LHCN-M2 (cell line): ENCODE measurements at places on chromosomes 13 and 19. TPM values are rescaled to one million over a fixed set of nuclear protein-coding genes. Genes with fewer than 3 reads are reported as not detected.

GRCh38 chr19:575527-576506 is 3.4 kb downstream of the BSG start:
- peak; percentile 57 for DNase-seq

- DNase-seq, result no peak
Observed at GRCh38 chr13:29498426-29499040, 97.0 kb downstream of the SLC7A1 start.

PSG7 gene
- total RNA-seq, result not detected in 2 replicates

DNA sequence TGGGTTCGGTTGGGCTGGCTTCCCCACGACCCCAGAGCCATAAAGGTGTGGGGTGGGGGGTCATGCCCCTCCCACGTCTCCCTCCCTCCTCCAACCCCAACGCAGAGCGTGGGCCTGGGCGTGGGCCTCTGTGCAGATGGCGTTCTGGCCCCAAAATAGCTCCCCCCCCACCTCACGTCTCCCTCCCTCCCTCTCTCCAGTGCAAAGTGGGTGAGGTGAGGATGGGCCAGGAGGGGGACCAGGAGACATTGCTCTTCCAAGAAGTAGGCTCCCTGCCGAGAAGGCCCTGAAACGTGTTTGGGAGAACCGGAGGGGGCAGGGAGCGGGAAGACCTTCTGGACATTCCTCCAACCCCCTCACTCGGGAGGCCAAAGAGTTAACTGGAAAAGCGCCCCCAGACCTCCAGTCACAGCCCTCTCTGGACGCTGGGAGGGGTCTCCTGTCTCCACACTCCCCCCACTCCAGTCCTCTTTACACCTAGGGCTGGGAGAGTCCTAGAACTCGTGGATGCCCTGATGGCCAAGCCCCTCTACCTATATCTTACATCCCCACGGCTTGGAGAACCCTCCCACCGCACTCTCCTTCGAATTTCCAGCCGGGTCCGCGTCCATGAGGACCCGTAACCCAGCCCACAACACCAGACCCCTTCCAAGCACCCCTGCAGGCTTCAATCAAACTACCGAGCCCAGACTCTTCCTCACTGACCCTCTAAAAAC is 855 bp downstream of the UNC13A start:
- DNase-seq, result no peak

ZNF132 gene
- 5.3 and 5.7 TPM in 2 replicates for total RNA-seq

SULT2A1 gene
- total RNA-seq, result not detected in 2 replicates

GRCh38 chr19:17405250-17406045 is at the start of gene BST2:
TSS of gene BST2 (minus strand) at chr19:17405630. CDS start at chr19:17405575, 55 bp downstream.
- no peak for DNase-seq

GRCh38 chr19:10604460-10604980 is 17.4 kb upstream of the AP1M2 start:
- no peak for DNase-seq

DNA sequence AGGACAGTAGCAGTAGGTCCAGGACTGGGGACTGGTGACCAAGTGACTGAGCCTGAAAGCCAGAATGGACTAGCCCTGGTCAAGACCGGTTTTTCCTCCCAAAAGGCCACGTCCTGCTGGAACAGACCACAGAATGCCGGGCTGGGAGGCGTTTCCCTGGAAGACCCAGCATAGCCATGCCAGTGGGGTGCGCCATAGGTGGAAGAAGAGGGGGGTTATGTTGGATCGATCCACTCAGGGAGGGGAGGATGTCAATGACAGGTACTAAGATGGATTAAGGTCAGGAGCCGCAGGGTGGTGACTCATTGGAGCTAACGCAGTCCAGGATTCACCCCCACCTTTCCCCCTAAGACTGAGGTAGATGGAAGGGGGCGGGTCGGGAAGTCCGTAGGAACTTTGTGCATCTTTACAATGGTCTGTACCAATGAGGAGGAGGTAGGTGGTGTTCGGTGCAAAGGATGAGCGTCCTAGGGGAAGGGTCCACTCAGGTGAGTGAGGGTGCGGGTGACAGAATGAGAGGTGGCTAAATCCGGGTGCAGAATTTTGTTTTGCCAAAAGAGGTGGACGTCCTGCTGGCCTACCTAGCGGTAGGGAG is 21.0 kb downstream of the VASP start:
- peak; percentile 17 for DNase-seq

DNA sequence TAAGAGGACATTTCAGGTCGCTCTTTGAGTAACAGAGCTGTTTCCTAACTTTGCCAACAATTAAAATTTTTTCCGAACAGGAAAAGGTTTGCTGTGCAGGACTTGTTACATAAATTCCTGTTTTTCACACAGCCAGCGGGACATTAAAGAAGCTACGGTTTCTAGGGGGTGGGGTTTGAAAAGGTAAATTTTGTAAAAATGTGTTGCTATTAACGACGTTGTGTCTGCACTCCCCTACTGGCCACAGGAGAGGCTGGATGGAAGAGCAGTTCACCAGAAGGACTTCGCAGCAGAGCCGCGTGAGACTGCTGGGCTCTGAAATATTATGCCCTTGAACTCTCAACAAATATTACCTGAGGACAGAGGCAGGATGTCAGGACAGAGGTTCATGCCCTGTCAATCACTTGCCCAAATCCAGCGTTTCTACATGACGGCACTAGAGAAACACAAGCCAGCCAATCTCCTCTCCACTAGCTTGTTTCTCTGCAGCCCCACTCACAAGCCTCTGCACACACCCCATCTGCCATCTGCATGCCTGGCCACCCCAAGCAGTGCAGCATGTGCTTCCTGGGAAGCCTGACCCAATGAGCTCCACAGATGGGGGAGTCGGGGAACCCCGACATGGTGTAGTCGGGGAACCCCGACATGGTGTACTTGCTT is 102.0 kb downstream of the FOXO1 start:
- no peak for DNase-seq

DNA sequence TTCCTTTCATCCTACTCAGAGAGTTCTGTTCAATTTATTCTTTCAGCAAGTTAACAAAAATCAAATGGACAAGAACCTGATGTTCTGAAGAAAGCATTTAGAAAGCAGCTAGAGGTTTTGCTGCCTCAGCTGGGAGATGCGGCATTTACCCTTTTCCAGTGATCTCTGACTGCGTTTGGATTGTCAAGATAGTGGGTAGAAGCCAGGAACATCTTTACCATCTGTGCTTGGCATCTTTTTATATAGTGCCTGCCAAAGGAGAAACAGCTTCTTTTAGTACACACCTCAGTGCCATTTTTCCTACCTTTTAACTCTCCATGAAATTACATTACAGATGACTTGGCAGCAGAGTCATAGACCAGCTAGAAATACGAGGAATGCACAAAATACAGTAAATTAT is 680.8 kb downstream of the SLITRK1 start:
- DNase-seq, result no peak

DNA sequence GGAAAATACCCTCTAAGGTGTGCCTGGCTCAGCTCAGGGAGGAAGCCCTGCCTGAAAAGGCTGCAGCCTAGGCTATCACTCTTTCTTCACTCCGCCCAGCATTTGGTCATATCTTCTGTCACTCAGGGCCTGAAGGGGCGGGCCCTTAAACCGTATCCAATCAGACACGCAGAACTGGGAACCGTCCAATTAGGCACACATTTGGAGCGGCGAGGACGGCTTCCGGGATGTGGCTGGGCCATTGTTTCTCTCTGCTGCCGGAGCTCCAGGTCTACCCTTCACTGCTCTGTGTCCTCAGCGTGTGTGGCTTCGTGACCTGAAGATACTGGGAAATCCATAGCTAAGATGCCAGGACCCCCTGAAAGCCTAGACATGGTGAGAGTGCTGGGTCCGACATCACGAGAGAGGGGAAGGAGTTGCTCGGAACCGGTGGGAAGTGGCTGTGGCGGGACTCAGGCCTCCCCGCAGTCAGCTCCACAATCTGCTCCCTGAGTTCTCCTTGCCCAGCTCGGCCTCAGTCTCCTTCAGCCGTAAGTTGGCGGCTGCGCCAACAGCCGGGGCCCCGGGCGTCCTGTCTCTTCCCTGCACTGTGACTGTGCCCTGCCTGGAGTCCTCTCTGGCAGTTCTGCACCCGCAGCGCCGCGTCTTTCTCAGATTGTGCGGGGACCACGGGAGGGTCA is at the start of gene ZNF493:
ZNF493 (plus strand) TSS at position 241 of the 680 bp plus-strand sequence; CDS start at position 346, 105 bp downstream.
- peak; percentile 95 for DNase-seq

GRCh38 chr13:21348488-21349120 is 110.5 kb downstream of the ZDHHC20 start:
- DNase-seq, result peak; percentile 41

TRIP10 gene
- 45.6 and 49.1 TPM in 2 replicates for total RNA-seq

GRCh38 chr13:100835695-100836094 is 161.1 kb upstream of the TMTC4 start:
- no peak for DNase-seq

GRCh38 chr13:112069061-112069844 is 2.3 kb downstream of the SOX1 start:
- DNase-seq, result no peak

DNA sequence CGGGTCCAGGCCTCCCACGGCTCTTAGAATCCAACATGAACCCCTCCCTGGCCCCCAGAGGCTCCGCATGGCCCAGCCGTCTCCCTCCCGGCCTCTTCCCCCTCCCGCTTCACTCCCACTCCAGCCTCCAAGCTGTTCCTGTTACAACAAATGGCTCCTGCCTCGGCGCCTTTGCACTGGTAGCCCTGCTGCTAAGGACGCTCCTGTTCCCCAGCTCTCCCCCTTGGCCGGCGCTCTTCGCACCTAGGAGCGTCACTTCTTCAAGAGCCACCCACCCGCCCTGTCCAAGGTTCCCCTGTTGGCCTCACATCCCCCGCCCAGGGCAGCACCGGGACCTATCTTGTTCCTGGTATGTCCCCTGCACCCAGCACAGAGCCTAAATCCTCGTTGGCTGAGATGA is 9.4 kb downstream of the CCDC124 start:
- no peak for DNase-seq

- peak; percentile 97 for DNase-seq
Observed at GRCh38 chr19:4870025-4870700, 2.7 kb upstream of the PLIN3 start.

MBD3L5 gene
- not detected in 2 replicates for total RNA-seq

DNA sequence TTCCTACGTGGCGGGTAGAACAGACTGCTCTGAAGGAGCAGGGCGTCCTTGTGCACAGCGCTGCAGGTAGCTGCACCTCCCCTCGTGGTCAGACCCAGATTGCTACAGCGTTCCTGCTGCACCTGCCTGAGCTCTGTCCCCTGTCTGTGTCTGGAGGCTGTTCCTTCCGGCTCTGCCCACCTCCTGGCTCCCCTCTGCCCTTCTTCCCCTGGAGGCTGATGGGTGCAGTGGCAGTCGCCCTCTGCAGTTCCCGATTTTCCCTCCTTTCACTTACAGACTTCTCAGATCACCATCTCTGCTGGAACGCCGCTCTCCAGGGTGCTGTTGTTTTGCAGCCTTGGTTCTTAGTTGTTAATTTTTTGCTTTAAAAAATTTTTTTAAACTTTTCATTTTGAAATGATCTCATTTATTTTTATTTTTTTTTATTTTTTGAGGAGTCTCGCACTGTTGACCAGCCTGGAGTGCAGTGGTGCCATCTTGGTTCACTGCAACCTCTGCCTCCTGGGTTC is 53.6 kb downstream of the SMARCA4 start:
- DNase-seq, result no peak

DNA sequence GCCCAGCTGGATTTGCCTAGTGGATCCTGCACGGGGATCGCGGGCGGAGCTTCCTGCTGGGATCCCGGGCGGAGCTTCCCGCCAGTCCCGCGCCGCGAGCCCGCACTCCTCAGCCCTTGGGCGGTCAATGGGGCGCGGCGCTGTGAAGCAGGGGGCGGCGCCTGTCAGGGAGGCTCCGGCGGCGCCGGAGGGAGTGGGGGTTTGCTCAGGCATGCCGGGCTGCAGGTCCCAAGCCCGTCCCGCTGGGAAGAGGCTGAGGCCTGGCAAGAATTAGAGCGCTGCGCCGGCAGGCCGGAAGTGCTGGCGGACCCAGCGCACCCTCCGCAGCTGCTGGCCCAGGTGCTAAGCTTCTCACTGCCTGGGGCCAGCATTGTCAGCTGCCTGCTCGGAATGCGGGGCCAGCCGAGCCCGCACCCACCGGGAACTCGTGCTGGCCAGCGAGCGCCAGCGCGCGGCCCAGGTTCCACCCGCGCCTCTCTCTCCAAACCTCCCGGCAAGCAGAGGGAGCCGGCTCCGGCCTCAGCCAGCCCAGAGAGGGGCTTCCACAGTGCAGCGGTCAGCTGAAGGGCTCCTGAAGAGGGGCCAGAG is 119.6 kb downstream of the PRR20E start:
- DNase-seq, result no peak

ZNF99 gene
- total RNA-seq, result under 0.01 TPM in 1 of 2 replicates, not detected in the other

AP1M1 gene
- total RNA-seq, result 176 and 182 TPM in 2 replicates

GRCh38 chr13:44710576-44710975 is 134.4 kb upstream of the TSC22D1 start:
- peak; percentile 97 for DNase-seq

SIGLEC9 gene
- total RNA-seq, result not detected in 2 replicates

GRCh38 chr13:113152984-113153809 is 5.3 kb upstream of the PROZ start:
- DNase-seq, result no peak

GRCh38 chr13:95948656-95949055 is 104.5 kb downstream of the UGGT2 start:
- peak; percentile 77 for DNase-seq

GRCh38 chr19:33471111-33471996 is 50.2 kb downstream of the PEPD start:
- no peak for DNase-seq
